ENCODE measurements at places on chromosomes 2 and 18. TPM values are rescaled to one million over a fixed set of nuclear protein-coding genes. Genes with fewer than 3 reads are reported as not detected.

TUBB8B gene
- total RNA-seq = not detected

DOK6 gene
- 2.6 TPM for total RNA-seq

NT5C1B gene
- not detected for total RNA-seq

RNF152 gene
- total RNA-seq = 17.5 TPM

RAB6C gene
- total RNA-seq = not detected

GRCh38 chr2:157920736-157921135, 44.6 kb upstream of the ACVR1 start:
- no peak for DNase-seq

DNA sequence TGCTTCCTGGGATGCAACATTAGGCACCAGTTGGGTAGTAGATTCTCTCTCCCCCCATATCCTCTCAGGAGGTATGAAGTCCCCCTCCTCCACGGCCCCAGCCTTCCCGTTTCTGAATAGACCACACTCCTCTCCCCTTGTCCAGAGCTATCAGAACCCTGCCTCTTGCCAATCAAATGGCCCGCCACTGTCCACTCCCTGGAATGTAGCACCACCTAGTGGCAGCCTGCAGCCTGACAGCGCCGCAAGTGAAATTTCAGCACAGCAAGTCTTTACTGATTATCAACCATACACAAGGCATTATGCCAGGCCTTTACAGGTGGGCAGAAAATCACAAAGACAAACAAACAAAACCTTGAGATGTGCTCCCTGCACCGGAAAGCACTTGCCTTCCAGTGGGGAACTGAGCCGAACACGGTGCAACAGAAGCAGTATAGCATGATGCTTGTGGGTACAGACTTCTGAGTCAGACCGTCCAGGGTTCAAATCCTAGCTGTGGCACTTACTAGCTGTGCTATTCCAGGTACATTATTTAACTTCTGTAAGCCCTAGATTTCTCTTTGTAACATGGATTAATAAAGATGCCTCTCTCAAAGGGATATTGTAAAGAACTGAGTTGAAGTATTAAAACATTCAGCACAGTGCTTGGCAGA, 174.0 kb downstream of the SMAD2 start:
- peak; percentile 36 for DNase-seq

- no peak for DNase-seq
Measured at GRCh38 chr2:191607096-191607495, 70.8 kb upstream of the NABP1 start.

GRCh38 chr18:51339856-51340255, 142.4 kb upstream of the MEX3C start:
- no peak for DNase-seq

DNA sequence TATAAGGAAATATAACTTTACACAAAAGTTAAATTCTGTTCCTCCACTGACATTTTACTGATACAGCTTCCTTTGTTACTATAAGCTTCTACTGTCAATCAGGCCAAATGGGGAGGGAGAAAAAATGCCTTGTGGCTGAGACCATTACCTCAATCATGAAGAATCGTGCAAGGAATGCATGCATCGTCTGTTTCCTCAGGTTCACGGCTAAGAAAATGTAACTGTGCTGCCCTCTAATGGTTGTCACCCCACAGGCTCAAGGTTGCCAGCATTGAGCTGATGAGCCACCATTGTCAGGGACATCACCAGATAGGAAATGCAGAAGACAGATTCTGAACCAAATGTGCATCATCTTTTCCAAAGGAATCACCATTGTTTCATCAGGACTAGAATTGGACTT, 426.9 kb downstream of the CDH2 start:
- DNase-seq = peak; percentile 31

GRCh38 chr2:57936216-57936615, 110.4 kb upstream of the VRK2 start:
- no peak for DNase-seq

DNA sequence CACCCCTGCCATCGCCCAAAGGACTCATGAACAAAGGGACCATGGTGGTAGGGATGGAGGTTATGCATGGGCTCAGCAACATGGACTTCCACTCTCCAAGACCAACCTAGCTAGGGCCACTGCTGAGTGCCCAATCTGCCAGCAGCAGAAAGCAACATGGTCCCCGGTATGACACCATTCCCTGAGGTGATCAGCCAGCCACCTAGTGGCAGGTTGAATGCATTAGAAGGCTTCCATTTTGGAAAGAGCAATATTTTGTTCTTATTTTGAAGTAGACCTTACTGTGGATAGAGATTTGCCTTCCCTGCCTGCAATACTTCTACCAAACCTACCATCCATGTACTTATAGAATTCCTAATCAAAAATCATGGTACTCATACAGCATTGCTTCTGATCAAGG, 99.8 kb downstream of the METTL4 start:
- DNase-seq = no peak

- no peak for DNase-seq
Measured at GRCh38 chr2:42124011-42124785, 45.0 kb upstream of the EML4 start.

DNA sequence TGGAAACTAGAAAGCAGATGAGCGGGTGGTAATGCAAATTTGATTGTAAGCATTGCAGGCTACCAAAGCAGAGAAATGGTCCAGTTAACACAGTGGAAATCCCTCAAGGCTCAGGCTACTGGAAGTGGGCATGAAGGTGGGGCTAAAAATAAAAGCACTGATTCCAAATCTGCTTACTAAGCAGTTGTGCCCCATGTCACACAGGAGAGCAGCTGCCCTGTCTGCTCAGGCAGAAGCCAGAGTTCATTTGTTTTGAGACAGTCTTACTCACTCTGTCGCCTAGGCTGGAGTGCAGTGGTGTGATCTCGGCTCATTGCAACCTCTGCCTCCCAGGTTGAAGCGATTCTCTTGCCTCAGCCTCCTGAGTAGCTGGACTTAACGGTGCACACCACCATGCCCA, 42.5 kb upstream of the TSPYL6 start:
- DNase-seq = no peak

DNA sequence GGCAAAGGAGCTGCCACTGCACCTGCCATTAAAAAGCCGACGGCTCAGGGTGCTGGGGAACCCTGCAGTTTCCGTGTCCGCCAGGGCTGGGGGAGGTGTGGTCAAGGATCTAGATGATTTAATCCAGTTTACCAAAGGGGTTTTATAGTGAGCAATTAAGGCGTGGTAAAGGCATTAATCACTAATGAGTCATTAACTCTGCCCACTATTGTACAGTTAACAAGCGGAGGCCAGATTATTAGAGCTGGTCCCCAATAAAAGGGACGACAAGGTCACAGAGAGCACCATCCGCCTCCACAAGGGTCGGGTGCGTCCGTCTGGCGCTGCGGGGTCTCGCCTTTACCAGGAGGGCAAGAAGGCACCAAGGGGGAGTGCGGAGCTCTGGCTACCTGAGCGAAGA, 9.6 kb downstream of the RAX start:
- DNase-seq = no peak

- no peak for DNase-seq
Measured at GRCh38 chr2:5826979-5827655, 134.9 kb downstream of the SOX11 start.

- DNase-seq = no peak
Measured at GRCh38 chr2:8162552-8162951, 519.3 kb upstream of the ID2 start.

DNA sequence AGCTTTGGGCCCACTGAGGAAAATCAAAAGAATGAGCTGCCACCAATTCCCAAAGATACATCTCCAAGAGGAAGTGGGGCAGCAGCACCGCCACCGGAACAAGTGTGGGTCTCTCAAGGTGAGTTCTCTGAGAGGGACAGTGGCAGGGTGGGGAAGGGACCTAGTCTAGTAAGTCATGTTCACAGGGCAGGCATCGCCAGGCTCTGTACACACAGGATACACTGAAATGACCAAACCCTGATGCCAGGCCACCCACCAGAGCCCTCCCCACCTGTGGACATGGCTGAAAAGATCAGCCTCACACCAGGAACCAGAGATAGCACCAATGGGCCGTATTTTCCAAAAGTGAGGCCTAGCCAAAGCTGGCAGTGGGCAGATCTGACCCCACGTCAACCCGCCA, 108.2 kb upstream of the SMAD2 start:
- DNase-seq = no peak

GRCh38 chr2:100806550-100806949, 13.4 kb upstream of the NPAS2 start:
- no peak for DNase-seq

DNA sequence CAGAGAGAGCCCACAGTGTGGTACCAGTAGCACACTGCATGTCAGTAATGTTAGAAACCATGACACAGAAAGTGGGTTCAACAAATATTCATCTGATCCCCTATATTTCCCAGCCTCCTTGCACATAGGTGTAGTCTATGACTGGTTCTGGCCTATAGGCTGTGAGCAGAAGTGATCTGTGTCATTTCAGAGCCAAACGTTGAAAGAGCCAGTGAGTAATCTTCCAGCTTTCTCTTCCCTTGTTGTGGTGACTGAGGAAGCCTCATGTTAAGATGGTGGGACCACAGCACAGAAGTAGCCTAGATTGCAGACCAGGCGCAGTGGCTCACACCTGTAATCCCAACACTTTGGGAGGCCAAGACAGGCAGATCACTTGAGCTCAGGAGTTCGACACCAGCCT, 4.1 kb downstream of the TMEM237 start:
- DNase-seq = no peak

DNA sequence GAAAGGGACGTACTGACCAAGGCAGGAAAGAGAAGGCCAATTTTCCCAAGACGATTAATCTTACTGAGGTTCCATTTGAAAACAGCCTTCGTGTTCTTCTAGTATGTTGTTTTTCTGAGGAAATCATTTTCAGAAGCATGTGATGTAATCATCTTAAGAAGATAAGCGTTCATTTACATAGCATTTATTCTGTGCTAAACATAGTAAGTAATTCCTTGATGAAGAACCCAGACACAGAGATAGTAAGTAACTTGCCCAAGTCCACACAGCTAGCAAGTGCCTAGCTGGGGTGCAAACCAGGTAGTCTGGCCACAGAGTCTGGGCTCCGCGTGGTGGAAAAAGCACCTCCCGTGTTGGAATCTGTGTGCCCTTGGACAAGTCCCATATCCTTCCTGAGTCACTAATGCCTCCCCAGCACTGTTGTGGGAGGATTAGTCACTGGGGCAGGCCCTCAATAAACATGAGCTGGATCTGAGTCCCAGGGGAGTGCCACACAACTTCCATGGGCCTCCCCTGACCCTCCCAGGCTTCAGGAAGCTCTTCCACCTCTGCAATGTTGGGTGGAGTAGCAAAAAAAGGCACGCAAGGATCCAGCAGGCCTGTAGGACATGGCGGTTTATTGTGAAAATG, 26.9 kb upstream of the ASAP2 start:
- DNase-seq = no peak

DNA sequence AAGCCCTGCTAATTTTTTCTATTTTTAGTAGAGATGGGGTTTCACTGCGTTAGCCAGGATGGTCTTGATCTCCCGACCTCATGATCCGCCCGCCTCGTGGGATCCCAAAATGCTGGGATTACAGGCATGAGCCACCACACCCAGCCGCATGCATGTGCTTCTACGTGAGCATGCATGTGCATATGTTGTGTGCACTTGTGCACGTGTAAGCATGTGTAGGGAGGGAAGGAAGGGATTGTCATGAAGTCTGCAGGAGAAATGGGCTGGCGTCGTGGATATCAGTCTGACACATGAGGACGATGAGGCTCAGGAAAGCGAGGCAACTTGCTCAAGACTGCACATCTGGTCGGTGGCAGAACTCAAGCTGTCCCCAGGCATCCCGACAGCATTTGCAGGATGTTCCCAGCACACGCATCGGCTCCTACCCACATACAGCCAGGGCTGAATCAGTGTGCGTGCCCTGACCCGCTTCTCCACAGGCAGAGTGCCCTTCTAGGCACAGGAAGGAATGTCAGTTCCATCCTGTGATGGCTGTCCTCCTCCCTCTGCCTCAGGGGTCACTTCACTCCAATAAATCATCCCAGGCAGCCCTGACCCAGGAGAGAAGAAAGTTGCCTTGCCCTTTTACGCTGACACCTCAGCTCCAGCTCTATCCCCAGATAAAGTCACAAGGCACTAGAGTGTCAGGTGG, 49.9 kb upstream of the SLC14A2 start:
- DNase-seq = no peak

DNA sequence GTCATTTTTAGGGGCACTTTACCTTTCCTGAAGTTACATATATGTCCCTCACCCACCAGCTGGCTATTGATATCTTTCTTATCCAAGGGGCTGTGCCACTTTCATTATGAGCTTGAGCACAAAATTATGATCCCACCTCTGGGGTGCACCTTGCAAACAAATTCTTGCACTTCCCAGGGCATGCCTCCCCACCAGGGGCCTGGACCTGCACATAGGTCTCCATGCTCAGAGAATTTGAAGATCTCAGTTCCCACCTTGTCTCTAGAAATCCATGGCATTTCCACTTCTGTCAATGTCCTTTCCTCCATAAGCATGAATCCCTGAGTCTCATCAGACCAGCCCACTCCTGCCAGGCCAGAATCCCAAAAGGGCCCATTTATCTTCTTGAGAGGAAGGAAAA, 449.1 kb upstream of the REG3G start:
- no peak for DNase-seq

- DNase-seq = no peak
Measured at GRCh38 chr18:34985963-34986362, 55.2 kb upstream of the MAPRE2 start.

DNA sequence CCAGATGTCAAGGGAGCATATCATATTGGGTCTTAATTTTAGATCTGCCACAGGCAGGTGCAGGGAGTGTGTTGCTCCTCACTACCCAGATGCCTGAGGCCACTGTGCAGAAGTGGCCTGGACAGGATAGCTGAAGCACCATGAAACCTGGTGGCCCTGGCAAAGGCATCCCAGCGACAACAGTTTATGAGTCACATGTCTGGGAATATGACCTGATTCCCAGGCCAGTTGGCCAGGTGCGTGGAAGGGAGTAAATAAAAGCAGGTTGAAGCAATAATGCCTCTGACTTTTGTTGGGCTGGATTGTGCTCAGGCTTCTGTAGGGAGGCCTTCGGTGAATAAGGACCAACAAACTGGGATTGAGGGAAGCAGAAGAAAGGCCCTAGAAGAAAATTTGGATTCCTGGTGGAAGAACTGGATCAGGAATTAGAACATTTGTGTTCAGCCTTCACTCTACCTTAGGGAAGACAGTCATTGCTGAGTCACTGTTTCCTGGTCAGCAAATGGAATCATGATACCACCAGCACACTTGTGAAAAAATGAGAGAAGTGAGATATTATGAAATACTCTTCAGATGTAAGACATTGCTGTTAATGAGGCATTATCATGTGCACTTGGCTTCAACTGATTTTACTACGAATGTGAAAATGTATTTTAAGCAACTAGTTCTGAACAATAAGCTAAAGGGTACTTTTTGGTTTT, 78.4 kb upstream of the ZNF516 start:
- no peak for DNase-seq

- DNase-seq = no peak
Measured at GRCh38 chr18:26840965-26841364, 24.5 kb downstream of the AQP4 start.

GRCh38 chr2:236638707-236639106, 69.1 kb downstream of the ACKR3 start:
- DNase-seq = no peak

All from heart left ventricle (tissue), 16 donors.